ENCODE measurements at places on chromosomes 7 and 10. TPM values are rescaled to one million over a fixed set of nuclear protein-coding genes. Genes with fewer than 3 reads are reported as not detected.

Gene SPDYE16
- total RNA-seq = not detected

Gene COL13A1
- 18.3 TPM for total RNA-seq

Gene VAX1
- not detected for total RNA-seq

Gene NUTM2B
- 0.09 TPM for total RNA-seq

Gene HOXA6
- total RNA-seq = 0.36 TPM

Gene GLCCI1
- 2.5 TPM for total RNA-seq

Gene MYH16
- total RNA-seq = 0.38 TPM

Gene HTR5A
- total RNA-seq = not detected

Gene TRIM50
- total RNA-seq = not detected

Gene TMEM225B
- total RNA-seq = 0.19 TPM

Gene DNAJC12
- total RNA-seq = 0.45 TPM

Gene ASIC3
- total RNA-seq = not detected

Gene CASTOR2
- total RNA-seq = 7.2 TPM

Gene GAD2
- total RNA-seq = not detected

Gene ACBD7
- total RNA-seq = 1.4 TPM

Gene RTKN2
- 0.09 TPM for total RNA-seq

Gene SPDYE5
- total RNA-seq = not detected

Gene WNT8B
- not detected for total RNA-seq

Gene SLC18A3
- under 0.01 TPM for total RNA-seq

Gene ORC5
- 22.4 TPM for total RNA-seq

Gene HABP2
- total RNA-seq = not detected

Gene NODAL
- not detected for total RNA-seq

Gene CFAP46
- 2.3 TPM for total RNA-seq

Gene SLIT1
- not detected for total RNA-seq

Gene CPED1
- 0.27 TPM for total RNA-seq

All from endothelial cell of coronary artery (primary cell).